ENCODE measurements at places on chromosomes 1 and 21.

GRCh38 chr1:86823821-86824500, 90.0 kb downstream of the SELENOF start:
- no peak for DNase-seq

GRCh38 chr1:61183471-61184039, 101.2 kb downstream of the NFIA start:
- DNase-seq: no peak

GRCh38 chr1:223747838-223748335, 35.5 kb downstream of the CAPN2 start:
- no peak for DNase-seq

GRCh38 chr1:16155537-16156410, at the start of gene EPHA2:
Gene EPHA2, minus strand, starts transcription at chr1:16156069. Its CDS starts 137 bp downstream, at chr1:16155932.
- peak; percentile 21 for DNase-seq

DNA sequence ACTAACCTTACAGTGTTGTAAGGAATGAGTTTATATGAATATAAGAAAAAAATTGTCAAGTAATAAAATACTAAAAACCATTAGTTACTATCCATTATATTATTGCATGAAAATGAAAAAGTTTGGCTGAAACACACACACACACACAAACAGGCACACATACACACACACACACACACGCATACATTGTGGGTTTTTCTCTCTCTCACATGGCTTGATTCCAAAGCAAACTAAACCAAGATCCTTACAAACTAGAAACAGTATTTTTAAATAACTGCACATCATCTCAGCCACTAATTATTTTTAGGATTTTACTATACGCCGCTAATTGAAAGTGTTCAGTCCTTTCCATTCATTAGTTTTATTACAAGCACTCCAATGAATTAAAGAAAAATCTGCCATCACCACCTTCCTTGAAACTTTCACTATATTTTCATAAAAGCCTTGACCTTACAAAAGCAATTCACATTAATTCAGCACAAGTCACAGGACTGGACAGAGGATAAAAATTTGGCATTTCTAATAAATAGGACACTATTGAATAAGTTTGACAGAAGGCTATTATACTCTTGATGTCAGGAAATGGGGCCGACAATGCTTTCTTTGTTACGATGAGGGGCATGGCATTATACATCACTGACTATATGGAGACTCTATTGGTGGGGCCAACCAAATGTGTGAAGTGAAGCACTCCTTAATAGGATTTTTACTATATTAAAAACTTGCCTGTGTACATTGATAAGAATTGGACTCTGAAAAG, 187.0 kb upstream of the ESRRG start:
- no peak for DNase-seq

DNA sequence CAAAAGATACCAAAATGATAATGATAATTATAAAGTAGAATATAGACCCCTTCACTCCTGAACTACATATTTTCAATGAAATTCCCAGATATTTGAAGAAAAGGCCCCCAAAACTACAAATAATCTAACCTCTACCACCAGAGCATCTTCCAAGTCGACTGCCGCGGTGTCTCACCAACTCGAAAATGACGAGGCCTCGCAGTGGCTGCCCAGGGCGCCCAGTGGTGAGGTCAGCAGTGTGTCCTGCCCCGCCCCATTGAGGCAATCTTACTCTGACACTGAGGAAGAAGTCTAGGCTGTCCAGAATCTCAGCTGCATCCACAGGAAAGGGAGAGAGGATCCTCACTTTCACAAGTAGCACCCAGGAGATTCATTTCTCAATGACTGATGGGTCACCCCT, 5.2 kb downstream of the DUSP10 start:
- no peak for DNase-seq

GRCh38 chr1:180581635-180582039, 22.9 kb downstream of the OVAAL start:
- DNase-seq: no peak

- no peak for DNase-seq
These were observed 53.3 kb upstream of the ZC3H11B start for GRCh38 chr1:219666242-219666641.

- no peak for DNase-seq
These were observed 65.7 kb downstream of the SETD4 start for GRCh38 chr21:35994613-35995012.

DNA sequence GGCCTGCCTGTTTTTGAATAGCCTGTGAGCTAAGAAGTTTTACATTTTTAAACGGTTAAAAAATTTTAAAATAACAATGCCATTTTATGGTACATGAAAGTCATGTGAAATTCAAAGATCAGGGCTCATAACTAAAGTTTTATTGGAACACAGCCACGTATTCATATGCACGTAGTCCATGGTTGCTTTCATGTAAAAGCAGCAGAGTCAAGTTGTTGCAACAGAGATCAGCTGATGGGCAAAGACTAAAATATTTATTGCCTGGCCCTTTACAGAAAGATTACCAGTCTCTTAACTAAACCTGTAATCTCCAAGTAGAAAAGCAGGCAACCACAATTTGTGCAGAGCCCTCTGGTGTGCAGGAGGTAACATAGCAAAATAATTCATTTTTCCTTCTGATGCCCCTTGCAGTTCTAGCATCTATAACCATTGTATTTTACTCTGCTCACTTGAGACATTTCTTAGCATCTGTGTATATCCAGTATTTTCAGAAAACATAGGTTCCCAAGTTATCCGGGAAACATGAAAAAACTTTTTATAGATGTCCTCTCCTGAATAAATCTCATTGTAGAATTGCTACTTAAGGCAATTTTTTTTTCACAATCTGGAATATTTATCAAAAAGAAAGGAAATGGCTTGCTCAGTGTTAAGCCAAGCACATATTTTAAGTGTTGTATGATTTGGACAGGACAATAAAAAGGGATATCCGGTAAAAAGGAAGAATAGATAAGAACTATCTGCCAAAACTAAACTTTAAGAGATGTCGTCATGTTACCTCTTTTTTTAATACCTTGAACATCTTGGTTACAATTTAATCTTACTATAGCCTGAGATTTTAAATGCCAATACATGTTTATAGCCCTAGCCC, 430.8 kb downstream of the PLPP3 start:
- no peak for DNase-seq

- DNase-seq: no peak
These were observed 254.8 kb downstream of the LTN1 start for GRCh38 chr21:28737674-28738419.

DNA sequence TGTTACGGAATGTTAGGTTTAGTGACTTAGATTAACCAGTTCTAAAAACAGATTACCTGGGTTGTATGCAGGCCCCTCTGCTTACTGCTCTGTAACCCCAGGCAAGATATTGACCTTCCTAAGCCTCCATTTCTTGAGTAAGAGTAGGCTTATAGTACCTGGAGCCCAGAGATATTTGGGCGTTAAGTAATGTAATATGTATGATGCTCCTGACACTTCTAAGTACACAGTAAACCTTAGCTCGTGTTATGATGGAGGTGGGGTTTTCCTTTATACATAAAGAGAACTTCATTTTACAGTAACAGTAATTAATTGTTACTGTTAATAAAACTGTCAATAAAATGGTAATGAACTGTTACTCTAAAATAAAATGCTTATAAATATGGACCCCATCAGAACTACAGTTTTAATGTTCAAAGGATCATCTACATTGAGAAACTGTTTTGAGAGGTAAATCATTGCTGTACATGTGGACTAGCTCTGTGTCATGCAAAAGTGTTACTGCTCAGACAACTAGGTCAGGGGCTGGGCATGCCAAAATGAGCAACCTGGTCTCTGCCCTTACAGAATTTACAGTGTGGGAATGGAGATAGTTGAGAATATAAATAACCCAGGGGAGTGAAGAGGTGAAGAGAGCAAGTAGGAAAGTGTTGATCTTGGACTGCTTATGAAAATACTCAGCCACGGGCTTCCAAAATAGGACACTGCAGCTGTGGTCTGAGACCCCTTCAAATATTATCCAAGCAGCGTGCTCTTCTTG, 26.6 kb downstream of the LRRC8C start:
- DNase-seq: no peak

DNA sequence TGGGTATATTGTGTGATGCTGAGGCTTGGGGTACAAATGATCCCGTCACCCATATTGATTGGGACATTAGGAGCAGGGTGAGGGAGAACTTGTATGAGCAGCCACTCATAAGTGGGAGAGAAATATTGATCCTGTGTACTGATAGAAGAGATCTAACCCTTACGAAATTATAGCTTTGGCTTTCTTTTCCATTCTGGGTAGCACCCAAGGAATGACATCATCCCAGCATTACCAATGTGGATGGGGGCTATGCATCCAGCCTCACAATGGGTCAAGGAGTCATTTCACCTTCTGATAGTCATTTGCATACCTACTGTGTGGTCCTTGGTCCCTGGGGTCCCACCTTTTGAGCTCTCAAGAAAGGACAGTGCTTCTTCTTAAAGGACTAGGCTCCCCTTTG, 1.9 kb upstream of the NAV1 start:
- DNase-seq: no peak

GRCh38 chr1:176619261-176619660, 156.3 kb downstream of the PAPPA2 start:
- DNase-seq: no peak

DNA sequence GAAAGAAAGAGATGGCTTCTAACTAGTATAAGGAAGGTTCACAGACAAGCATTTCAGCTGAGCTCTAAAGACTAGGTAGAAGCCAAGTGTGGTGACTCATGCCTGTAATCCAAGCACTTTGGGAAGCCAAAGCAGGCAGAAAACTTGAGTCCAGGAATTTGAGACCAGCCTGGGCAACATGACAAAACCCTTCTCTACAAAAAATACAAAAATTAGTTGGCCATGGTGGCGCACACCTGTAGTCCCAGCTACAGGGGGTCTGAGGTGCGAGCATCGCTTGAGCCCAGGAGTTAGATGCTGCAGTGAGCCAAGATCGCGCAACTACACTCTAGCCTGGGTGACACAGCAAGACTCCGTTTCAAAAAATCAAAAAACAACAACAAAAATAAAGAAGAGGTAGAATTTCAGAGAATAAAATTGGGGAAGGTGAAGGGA, 27.8 kb downstream of the FBXO42 start:
- DNase-seq: no peak

- no peak for DNase-seq
These were observed 121.3 kb downstream of the TGFB2 start for GRCh38 chr1:218466341-218467010.

GRCh38 chr1:6408023-6408422, 11.7 kb downstream of the HES2 start:
- DNase-seq: no peak

DNA sequence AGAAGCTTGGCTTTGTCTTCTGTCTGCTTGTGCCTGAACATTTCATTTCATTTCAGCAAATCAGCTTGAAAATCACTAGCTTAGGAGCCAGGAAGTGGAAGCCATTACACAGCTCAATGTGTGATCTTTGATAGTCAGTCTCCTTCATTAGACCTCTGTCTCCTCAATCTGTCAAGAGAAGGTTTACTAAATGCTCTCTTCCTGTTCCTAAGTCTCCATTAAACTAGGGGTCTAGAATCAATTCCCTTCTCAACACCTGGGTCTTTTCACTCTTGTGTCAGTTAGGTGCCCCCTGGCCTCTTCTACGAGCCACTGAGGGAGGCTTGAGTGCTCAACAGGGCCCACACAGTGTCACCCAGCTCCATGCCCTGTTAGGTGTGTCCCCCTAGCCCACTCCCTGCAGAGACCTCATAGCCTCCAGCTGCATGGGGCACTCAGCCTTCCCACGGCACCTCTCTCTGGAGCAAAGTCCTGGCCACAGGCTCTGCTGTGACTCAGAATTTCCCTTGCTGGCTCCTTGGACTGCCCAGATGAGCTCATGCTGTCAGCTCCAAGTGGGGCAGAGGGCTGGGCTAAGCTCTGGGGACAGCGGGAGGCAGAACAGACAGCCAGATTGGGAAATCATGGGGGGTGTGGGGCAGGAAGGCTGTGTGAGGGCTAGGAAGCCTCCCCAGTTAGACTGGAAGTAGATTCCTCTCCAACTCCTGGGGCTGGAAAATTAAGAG, 115.7 kb upstream of the IPO9 start:
- DNase-seq: no peak

- no peak for DNase-seq
These were observed 38.0 kb downstream of the ADARB1 start for GRCh38 chr21:45112371-45112770.

DNA sequence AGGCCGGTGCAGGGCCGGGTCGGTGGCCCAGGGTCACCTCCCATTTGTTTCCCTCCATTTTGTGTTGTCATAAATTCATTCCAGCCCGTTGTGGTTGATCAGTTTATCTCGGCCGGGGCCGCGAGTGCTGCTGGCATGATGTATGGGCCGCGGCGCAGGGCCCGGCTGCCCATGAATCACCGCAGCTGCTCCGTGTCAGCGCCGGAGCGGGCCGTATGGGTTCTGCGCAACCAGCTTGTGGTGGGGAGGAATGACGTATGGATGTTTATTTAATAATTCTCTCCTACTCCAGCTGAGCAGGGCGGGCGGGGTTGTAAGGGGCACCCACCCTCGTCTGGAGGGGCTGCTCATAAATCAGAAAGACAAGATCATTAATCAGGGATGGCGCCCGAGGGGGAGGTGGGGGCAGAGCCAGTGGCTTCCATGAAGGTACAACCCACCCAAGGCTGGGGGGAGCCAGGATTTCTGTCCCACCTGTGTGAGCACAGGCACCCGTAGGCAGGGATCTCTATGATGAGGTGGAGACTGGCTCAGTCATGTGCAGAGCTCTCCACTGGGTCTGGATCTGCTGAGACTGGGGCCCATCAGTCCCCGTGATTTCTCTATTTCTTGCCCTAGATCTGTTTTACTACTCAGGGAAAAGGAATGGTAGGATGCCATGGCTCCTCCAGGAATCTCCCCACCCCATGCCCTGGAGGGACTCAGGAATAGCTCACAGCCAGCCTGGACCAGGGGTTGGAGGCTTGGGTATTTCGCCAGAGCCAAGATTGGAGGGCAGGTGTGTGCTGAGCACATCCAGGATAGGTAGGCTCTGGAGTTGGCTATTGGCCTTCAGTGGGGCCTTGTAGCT, 27.8 kb downstream of the TMEM53 start:
- no peak for DNase-seq

DNA sequence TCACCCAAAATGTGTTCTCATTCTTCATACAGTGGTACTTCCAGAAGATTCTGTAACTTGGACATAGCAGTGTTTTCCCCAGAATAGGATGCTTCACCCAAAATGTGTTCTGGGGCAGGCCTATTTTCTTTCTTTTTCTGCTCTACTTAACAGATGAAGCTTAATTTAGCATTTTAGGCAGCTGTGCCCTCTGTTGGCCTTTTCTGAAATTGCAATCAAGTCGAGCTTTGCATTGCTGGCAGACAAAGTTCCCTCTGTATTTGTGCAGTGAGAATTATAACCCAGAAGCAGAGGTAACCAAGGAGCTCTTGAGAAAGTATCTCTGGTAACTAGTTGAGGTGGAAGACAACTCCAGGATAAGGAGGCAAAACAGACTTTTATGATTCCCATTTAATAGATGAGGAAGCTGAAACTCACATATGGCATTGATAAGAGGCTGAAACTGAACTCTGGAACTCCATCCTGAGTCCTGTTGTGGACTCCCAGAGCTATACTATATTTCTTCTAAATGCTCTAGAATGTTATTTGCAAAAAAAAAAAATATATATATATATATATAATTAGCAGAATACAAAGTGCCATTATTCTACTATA, 50.3 kb upstream of the L1TD1 start:
- no peak for DNase-seq

All from effector CD8-positive, alpha-beta T cell (primary cell).